ENCODE measurements at places on chromosomes 16 and 17.

GRCh38 chr17:78211032-78211431 lies 3.0 kb upstream of the BIRC5 start:
- DNase-seq = no peak

- peak; percentile 34 for DNase-seq
Measured at GRCh38 chr17:42249681-42250446, 26.3 kb downstream of the STAT5B start.

DNA sequence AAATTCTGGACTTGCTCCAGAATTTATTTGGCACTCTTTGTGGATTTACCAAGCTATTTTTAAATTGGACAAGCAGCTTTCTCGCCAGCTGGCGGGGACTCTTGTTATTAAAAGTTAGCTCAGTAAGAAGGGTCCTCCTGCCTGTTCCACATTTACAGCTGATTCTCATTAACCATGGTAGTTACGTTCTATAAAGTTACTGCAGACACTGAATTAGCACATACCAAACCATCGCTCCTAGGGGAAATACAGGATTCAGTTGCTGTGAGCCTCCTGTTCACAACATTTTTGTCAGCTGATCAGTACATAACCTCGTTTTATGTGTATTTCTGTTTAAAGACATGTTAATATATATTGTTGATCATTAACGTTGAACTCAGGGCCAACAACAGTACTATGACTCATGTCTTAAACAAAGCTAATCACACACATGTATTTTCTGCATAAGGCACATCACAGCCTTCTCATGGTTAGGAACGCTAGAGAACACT lies 4.2 kb downstream of the LDAF1 start:
- DNase-seq = no peak

- DNase-seq = no peak
Measured at GRCh38 chr16:77133706-77134105, 57.3 kb upstream of the MON1B start.

- no peak for DNase-seq
Measured at GRCh38 chr17:77690271-77691161, 268.0 kb upstream of the TNRC6C start.

GRCh38 chr16:89117227-89117974 lies 23.7 kb downstream of the ACSF3 start:
- no peak for DNase-seq

DNA sequence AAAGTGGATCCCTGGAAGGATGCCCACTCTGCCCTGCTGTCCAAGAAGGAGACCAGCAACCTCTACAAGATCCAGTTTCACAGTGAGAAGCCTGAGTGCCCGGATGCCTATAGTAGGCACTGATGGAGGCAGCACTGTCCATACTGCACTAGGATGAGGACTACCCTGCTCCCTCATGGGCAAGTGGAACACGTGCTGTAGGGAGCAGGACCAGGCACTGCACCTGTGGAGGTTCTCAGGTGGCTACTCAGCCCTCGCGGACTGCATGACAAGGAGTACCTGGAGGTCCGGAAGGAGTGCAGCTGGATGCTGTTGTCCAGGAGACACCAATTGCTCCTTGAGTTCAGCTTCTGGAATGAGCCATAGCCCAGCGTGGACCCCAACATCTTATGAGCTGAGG lies 146.1 kb upstream of the NLRP1 start:
- no peak for DNase-seq

GRCh38 chr16:23692190-23692837 lies 13.6 kb downstream of the PLK1 start:
- no peak for DNase-seq

- no peak for DNase-seq
Measured at GRCh38 chr16:85417156-85417860, 195.8 kb upstream of the GSE1 start.

GRCh38 chr16:87924041-87924810 lies 12.1 kb downstream of the CA5A start:
- DNase-seq = no peak

DNA sequence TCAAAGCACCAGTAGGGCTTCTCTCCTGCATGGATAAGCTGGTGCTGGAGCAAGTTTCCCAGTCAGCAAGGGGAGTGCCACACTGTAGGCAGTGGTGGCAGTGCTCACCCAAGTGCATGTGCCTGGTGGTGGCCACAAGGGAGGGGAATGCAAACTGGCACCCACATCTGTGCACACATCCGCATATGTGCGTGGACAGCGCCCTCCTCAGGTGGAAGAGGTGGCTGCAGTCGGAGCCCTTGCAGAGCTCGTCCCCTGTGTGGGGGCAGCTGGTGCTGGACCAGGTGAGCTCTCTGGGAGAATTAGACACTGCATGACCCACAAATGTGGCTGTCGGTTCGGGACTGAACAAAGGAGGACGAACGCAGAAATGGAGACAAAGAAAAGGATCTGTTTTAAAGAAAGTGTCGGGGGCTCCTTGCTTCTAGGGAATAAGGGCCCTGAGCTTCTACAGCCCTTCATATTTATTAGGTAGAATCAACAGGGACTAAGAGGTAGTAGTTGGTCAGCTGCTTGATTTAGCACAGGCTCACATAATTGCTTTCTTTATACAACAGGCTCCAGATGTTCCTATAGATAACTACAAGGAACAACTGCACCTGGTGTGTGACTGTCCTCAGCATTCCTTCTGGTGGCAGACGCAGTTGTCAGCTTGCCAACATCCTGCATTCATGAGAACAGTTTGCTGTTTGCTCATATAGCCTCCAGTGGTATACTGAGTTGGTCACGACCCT lies 5.3 kb upstream of the ZNF689 start:
- peak; percentile 54 for DNase-seq

- no peak for DNase-seq
Measured at GRCh38 chr17:77097631-77098180, 43.1 kb upstream of the SEC14L1 start.

GRCh38 chr17:79413611-79414010 lies 197.2 kb downstream of the RBFOX3 start:
- DNase-seq = no peak

GRCh38 chr16:784431-784830 lies 3.8 kb downstream of the RPUSD1 start:
- DNase-seq = no peak
